ENCODE measurements at places on chromosomes 6 and 20.

GRCh38 chr6:20712011-20712410, 177.8 kb downstream of the CDKAL1 start:
- no peak for DNase-seq

GRCh38 chr6:134187751-134188150, 130.2 kb downstream of the SGK1 start:
- no peak for DNase-seq

- DNase-seq: no peak
Measured at GRCh38 chr20:39865446-39865845, 823.6 kb downstream of the MAFB start.

GRCh38 chr6:89597988-89598387, 40.6 kb downstream of the LYRM2 start:
- DNase-seq: peak; percentile 7

DNA sequence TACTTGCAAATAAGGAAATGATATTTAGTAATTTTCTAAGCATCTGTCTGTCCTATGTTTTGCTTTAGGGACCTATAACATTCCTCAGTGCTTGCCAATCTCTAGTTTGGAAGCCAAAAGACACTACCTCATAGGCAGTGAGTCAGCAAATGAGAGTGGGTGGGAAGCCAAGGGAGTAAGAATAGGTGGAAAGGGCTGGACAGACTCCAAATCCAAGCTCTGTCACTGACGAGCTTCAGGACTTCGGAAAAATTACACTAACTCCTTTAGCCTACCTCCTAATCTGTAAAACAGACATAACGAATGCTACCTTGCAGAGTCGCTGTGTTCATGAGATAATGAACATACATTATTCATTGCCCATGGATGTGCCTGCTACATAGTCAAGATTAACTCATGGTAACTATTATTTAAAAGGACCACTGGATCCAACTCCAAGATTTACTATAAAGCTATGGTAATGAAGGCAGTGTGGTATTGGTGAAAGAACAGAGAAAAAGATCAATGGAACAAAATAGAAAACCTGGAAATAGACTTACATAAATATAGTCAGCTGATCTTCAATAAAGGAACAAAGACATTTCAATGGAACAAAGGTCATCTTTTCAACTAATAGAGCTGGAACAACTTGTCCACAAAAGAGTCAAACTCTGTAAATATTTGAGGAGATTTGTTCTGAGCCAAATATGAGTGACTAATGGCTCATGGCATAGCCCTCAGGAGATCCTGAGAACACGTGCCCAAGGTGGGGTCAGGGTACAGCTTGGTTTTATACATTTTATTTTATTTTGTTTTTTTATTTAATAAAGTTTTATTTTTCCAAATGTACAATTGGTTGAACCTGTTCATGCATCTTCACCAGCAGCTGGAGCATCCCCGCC, 64.1 kb downstream of the FAM50B start:
- no peak for DNase-seq

DNA sequence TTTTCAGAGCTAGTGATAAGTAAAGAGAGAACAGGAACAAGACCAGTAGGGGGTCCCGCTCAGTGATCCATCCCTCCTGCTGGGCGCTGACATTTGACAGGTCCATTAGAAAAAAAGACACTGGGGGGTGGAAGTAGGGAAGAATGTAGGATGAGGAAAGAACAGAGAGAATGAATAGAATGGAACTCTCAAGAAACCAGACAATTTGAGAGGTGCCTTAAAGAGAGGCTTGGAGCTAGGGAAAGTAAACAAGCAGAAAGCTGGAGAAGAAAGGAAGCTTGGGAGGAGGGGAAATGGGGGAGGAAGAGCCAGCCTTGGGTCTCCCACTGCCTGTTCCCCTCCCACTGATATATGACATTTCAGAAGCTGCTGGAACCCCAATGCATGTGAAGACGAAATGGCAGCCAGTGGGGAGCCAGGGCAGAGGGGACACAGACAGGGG, 8.4 kb downstream of the GABBR1 start:
- no peak for DNase-seq

- DNase-seq: no peak
Measured at GRCh38 chr6:5059036-5059896, 25.9 kb upstream of the PPP1R3G start.

GRCh38 chr20:62103508-62104233, 18.6 kb upstream of the LSM14B start:
- no peak for DNase-seq

DNA sequence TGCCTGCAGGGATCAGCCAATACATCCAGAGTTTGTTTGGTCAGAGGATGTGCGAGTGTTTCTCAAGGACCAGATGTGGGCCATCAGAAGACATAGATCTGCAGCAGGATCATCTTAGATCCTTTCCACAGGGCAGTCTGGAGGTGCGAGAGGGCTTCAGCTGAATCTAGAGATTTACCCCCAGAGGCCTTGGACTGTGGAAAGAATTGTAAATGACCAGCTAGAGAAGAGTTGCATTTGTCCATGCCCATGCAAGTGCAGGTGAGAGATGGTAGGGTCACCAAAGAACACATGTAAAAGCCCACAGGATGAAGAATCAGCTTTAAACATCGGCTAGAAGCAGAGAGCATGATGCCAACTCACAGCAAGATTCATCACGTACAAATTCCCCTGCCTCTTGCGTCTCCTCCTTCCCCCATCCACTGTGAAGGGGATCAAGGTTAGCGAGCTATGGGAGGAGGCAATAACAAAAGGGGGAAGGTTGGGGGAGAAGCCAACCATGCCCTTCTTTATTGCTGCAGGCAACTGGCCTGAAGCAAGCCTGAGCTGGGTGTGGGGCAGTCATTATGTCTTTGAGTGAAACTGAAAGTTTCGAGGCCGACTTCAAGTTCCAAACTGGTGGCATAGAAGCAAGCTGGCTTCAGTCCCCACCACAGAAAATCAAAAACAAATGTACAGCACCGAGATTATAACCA, 83.5 kb downstream of the SCML4 start:
- no peak for DNase-seq

DNA sequence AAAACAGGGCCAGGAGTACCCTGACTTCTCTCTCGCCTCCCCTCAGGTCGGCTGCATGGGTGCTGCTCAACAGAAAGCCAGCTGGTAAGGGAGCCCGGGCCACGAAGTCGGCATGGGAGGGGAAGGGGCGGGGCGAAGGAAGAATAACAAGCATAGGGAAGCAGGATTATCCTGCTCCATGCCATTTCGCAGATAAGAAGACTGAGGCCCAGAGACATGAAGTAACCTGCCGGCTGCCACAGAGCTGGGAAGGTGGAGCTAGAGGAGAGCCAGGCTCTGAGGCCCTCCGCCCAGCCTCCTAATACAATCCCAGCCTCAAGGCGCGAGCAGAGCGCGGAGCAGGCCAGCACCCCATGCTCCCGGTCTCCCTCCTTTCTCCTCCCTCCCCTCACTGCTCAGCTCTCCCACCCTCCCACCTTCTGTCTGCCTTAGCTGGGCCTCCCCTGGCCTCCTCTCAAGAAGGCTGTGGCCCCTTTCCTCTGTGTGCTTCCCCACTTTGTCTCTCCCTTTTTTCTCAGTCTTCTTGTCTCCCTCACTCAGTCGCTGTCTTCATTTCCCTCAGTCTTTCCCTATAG, 13.2 kb upstream of the HMGA1 start:
- no peak for DNase-seq

DNA sequence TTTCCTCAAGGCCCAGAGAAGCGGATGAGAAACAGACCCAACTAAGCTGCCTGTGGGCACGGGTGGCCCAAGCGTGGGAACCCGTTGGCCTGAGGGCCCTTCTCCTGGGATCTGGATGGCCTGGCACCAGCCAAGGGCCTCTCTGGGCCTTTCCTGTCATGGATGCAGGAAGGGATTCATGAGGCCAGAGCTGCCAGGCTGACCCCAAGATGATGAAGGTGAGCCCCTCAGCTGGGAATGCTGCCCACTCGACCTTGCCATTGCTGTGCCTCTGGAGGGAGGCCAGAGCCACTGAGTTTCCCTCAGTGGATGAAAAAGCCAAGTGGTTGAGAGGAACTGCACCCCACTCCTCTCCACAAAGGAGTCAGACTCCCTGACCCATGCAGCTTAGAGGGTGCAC, 171.2 kb downstream of the VEGFA start:
- no peak for DNase-seq

- no peak for DNase-seq
Measured at GRCh38 chr20:54624706-54625390, 149.5 kb downstream of the DOK5 start.

- no peak for DNase-seq
Measured at GRCh38 chr20:63477061-63477616, 4.7 kb upstream of the KCNQ2 start.

- DNase-seq: no peak
Measured at GRCh38 chr6:48151142-48151541, 40.1 kb upstream of the PTCHD4 start.

DNA sequence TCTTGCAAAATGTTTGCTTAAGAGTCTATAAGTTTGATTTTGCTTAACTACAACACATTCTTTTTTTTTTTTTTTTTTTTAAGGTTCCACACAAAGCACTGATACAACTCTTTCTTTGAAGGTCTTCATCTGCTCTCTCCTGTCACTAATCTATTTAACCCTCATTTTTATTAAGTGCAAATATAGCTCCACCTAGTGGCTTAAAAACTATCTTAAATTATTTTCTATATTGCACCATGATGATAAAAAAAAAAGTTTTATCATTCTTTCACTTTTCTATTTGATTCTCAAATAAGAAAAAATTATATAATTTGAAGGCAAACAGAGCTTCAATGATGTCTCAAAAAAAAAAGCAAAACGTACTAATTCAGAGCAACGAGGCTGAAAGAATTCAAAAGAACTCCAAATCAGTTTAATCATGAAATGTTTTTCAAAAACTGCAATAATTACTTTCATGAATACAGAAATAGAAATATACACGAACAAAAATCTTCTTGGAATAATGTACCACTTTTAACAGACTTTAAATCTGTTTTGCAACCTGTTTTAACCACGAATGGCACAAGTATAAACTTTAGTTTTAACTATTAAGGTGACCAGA, 12.8 kb downstream of the ESF1 start:
- DNase-seq: peak; percentile 79

GRCh38 chr20:60362531-60362930, 404.3 kb downstream of the CDH26 start:
- DNase-seq: no peak
